Lung (tissue), 17 donors: ENCODE measurements at places on chromosomes 12 and 14.

GRCh38 chr14:88473791-88474190 is 81.0 kb downstream of the PTPN21 start:
- no peak for DNase-seq

- DNase-seq = peak; percentile 29
Observed at GRCh38 chr12:114316076-114316475, 89.9 kb downstream of the TBX5 start.

- DNase-seq = peak; percentile 71
Observed at GRCh38 chr14:103091041-103091882, 3.3 kb upstream of the EXOC3L4 start.

DNA sequence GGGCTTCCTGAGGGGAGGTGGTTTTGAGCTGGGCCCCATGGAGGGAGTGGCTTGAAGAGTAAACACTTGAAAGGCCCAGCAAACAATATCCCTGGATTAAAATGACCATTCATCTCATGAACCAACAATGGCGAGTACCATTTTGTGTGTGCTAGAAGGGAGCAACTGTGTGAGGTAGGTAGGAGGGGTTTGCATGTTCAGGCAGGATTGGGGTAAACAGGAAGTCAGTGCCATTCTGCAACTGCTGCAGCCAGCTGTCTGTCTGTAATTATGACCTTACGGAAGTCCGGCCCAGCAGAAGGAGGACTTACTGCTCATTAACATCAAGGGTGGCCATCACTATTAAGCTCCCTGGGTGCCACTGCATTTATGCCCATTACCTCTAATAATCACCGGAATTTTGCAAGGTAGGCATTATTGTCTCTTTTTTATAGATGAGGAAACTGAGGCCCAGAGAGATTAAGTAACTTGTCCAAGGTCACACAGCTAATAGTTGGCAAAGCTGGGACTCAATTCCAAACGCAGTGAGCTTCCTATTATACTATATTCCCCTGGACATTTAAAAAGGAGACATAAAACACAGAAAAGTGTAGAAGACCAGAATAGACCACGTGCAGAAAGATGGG is 16.6 kb upstream of the IFI27L2 start:
- peak; percentile 29 for DNase-seq

- DNase-seq = no peak
Observed at GRCh38 chr12:63354969-63355368, 204.0 kb upstream of the AVPR1A start.

- no peak for DNase-seq
Observed at GRCh38 chr14:85475113-85475512, 54.8 kb upstream of the FLRT2 start.

GRCh38 chr12:29726741-29727348 is 56.9 kb downstream of the TMTC1 start:
- DNase-seq = no peak

DNA sequence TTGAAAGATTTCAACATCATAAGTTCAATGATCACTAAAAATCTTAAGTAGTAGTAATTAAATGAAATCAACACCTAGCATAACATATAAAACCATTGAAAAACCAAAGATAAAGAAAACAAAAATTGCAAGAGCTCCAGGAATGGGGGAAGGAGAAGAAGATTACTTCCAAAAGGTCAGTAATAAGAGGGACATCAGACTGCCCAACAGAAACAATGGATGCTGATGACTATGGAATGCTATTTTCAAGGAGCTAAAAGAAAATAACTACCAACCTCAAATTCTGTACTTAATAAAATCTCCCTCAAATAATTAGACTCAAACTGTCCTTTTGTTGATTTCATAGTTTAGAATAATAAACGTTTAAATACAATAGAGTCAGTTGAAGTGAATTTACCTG is 314.5 kb upstream of the LMO3 start:
- no peak for DNase-seq

GRCh38 chr12:131254374-131254773 is 300.7 kb downstream of the ADGRD1 start:
- DNase-seq = no peak

- DNase-seq = no peak
Observed at GRCh38 chr12:111462210-111462769, 56.6 kb downstream of the SH2B3 start.

GRCh38 chr14:71206766-71207371 is 299.6 kb downstream of the PCNX1 start:
- DNase-seq = peak; percentile 7

DNA sequence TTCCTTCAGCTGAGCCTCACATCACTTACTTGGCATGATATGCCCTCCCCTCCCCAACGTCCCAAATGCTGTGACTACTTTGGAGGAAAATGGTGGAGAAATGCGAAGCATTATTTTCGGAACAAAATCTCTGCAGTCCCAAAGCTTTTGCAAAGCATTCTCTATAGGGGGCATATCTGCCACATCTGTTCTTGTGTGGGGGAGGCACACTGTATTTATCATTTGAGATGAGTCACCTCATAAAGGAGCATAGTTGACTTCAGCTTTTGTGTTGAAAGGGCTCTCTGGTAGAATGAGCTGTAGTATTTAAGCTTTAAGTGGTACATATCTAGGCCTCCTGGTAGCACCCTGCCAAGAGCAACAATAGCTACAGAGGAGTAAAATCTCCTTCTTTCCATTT is 447.5 kb downstream of the ADAMTS20 start:
- DNase-seq = no peak

DNA sequence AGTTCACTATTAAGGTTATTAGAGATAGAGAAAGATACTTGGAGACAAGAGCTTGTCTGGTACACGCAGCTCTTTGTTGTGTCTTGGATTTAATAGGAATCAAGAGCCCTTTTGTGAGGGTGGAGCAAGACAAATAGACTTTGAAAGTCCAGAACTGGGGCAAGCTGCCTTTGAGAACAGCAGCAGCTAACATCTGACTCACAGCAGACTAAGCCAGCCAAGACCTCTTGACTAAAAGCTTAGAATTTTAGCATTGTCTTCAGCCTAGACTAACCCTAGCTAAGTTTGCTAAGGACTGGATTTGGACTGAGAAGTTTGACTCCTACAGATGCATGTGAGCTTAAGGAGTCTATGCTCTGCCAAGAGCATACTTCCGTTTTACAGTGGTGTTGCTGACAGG is 201.9 kb upstream of the RBM19 start:
- no peak for DNase-seq

GRCh38 chr12:122215771-122216170 is 10.1 kb downstream of the DIABLO start:
- no peak for DNase-seq

GRCh38 chr12:5479761-5480160 is 47.9 kb downstream of the NTF3 start:
- DNase-seq = no peak

DNA sequence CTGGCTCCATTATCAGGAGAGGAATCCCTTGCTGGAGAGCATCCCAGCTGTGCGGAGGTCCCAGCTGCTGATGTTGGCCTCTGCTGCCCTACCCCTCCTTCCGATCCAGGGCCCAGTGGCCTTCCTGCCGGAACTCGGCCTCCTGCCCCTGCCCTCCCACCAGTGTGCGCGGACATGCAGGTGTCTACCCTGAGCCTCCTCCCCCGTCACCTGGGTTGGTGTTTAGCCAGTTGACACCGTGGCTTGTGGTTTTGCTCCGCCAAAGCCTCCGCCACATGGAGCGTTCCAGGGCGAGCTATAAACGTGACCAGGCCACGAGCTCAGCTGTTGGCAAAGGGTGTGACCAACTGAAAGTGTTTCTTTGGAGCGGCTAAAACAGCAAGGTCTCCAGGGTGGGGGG is 1104.3 kb downstream of the BCL11B start:
- no peak for DNase-seq

GRCh38 chr12:66903782-66904396 is 225.0 kb upstream of the GRIP1 start:
- no peak for DNase-seq

GRCh38 chr14:70873627-70874026 is 33.6 kb upstream of the PCNX1 start:
- DNase-seq = no peak

- DNase-seq = peak; percentile 56
Observed at GRCh38 chr12:117189725-117190209, 503 bp downstream of the FBXO21 start.

GRCh38 chr12:124493809-124494750 is 73.3 kb downstream of the NCOR2 start:
- no peak for DNase-seq

- peak; percentile 56 for DNase-seq
Observed at GRCh38 chr12:92553389-92553788, 149.4 kb upstream of the PLEKHG7 start.

GRCh38 chr12:18054925-18055619 is 34.9 kb downstream of the RERGL start:
- no peak for DNase-seq

GRCh38 chr14:24416254-24416931 is 13.1 kb downstream of the CBLN3 start:
- DNase-seq = no peak

- no peak for DNase-seq
Observed at GRCh38 chr14:68547305-68548193, 245.3 kb downstream of the ZFP36L1 start.

DNA sequence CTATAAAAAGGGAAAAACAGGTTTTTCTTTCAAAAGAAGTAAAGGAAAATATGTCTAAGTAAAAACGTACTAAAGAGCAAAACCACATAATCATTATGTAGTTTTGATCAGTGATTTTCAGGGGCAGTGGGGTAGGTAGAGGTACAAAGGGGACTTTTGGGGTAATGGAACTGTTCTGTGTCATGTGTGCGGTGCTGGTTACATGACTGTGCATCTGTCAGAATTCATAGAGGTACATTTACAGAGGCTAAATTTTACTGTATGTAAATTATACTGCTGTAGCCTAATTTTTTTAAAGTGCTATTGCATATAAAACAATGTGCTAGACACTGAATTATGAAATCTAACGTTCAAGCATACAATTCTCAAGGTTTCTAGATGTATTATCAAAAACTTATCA is 2.0 kb downstream of the ESR2 start:
- DNase-seq = no peak

DNA sequence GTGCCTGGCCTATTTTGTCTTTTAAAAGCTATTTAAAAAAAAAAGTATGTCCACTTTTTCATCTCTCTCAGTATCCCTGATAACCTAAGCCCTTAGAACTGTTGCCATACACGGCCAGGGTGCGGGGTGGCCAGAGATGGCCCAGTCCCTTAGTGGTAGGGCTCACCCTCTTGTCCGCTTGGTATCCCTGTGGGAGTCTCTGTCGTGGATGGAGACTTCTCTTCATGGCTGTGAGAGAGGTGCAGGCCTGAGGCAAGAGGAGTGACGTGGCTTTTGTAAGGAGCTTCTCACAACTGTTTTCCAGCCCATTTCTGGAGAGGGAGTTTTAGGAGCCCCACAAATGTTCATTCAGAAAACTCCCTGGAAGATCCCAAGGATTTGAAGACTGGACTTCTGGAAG is 26.8 kb downstream of the XRCC3 start:
- DNase-seq = no peak

DNA sequence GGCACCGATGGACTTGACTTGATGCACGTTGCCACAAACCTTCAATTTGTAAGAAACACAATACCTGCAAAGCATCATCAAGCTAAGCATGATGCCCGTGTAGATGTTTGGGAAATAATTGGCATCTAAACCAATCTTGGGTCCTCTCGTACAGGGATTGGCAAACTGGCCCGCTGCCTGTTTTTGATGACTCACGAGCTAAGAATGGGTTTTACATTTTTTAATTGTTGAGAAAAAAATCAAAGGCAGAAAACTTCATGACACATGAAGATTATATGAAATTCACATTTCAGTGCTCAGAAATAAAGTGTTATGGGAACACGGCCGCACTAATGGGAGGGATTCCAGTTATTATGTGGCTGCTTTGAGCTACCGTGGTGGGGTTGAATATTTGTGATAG is 10.9 kb downstream of the MTA1 start:
- no peak for DNase-seq

GRCh38 chr12:26121323-26122060 is 3.3 kb downstream of the BHLHE41 start:
- DNase-seq = no peak

DNA sequence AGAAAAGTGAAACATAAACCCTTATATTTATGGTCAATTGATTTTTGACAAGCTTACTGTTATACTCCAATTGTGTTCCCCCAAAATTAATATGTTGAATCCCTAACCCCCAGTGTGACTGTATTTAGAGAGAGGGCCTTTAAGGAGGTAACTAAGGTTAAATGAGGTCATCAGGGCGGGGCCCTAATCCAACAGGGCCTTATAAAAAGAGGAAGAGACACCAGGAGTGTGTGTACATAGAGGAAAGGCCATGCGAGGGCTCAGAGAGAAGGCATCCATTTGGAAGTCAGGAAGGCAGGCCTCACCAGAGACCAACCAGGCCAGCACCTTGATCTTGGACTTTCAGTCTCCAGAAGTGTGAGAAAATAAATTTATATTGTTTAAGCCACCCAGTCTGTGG is 6.5 kb upstream of the VTI1B start:
- no peak for DNase-seq

- DNase-seq = peak; percentile 82
Observed at GRCh38 chr12:46224386-46224785, 44.5 kb downstream of the SLC38A1 start.

GRCh38 chr14:85881935-85882334 is 352.0 kb downstream of the FLRT2 start:
- DNase-seq = no peak

GRCh38 chr14:95058491-95058890 is 98.8 kb downstream of the DICER1 start:
- DNase-seq = no peak

- DNase-seq = no peak
Observed at GRCh38 chr14:96808619-96809406, 11.6 kb downstream of the VRK1 start.

DNA sequence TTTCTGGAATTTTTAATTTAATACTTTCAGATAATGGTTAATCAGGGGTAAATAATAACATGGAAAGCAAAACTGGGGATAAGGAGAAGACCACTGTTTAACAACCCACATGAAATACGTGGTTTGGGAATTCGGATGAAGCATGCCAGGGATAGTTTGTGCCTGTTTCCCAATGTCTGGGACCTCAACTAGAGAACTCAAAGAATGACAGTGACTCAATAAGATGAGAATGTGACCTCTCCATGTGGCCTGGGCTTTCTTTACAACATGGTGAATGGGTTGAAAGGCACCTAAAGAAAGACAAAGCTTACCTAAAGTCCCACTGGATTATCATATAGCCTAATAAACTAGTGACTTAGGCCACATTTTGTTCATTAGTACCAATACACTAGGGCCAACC is 460.3 kb upstream of the LRFN5 start:
- no peak for DNase-seq

- no peak for DNase-seq
Observed at GRCh38 chr12:89103831-89104230, 248.5 kb downstream of the DUSP6 start.
